Stimulated activated CD4-positive, alpha-beta T cell treated with anti-CD3 and anti-CD28 coated beads, Interleukin-2, amount 100 ng/mL, for 4 hours (primary cell): ENCODE measurements at places on chromosomes 12 and 14.

DNA sequence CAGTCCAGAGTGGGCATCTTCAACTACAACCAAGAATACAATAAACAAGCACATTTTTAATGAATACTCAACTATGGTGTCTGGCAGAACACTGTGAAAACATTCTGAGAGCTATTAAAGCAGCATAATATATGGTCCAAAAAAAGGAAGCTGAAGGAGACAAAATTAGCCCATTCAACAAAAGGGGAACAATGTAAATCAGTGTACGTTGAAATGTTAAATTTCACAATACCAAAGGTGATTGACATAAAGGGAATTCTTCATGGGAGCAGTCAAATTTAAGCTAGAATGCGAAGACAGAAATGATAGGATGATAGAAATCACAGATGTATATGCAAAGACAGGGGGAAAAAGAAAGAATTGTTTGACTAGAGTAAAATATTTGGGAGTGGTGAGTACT is 41.3 kb upstream of the SYCP3 start:
- DNase-seq, result no peak

DNA sequence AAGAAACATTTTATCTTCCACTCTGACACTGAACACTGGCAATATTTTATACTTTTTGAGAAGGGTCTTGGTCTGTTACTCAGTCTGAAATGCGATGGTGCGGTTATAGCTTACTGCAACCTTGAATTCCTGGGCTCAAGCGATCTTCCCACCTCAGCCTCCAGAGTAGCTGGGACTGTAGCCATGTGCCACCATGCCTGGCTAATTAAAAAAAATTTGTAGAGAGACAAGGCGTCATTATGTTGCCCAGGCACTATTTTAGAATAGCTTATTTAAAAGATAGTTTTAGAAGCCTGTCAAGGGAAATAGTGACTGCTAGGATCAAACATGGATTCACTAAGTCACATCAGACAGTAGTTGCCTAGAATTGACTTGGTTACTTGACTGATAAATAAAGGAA is 5.9 kb downstream of the ERC1 start:
- DNase-seq, result no peak

- no peak for DNase-seq
These were observed 79.3 kb upstream of the TSPAN8 start for GRCh38 chr12:71237128-71237527.

DNA sequence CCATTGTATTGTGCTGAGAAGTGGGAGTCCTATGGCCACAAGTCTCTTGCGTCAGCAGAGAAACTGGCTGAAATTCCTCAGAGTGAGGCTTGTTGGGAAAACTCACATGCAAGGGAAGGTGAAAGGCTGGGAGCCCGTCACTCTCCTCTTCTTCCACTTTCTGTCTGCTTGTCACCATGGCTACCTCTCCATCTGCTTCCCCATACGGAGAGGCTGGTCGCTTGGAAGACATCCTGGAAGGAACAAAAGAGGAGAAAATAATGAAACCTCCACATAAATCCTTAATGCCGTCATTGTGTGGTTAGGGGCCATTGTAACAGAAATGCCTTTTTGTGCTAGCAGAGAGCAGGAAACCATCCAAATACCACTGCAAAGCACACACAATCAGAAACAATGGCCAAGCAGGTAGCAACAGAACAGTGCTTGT is 53.7 kb downstream of the SOX5 start:
- DNase-seq, result no peak

GRCh38 chr14:54567224-54567638 is 303 bp downstream of the SAMD4A start:
- no peak for DNase-seq

DNA sequence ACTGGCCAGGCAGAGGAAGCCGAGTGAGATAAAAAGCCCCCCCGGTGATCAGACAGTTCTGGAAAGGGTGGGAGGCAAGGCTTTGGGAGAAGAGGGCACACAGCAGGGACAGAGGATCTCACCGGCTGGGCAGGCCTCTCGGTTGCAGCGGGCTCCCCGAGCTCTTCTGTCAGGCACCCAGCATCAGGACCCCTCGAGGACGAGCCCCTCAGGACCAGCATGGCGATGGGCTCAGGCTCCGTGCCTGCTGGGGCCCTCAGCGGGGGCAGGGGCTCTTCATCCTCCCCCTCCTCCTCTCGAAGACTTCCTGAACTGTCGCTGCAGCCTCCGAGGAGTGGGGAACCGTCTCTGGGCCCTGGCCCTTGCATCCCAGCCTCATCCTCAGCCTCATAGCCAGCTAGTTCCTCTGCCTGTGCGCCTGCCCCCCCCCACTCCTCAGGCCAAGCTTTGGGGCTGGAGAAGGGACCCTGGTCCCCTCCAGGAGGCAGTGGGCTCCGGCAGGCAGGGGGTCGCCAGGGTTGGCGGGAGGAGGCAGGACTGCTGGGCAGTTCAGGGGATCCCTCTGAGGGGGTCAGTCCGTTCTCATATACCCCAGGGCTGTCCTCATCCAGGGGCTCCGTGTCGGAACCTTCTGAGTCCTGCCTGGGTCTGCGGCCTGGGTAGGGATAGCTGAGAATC is 3.4 kb upstream of the AP1G2 start:
- no peak for DNase-seq

DNA sequence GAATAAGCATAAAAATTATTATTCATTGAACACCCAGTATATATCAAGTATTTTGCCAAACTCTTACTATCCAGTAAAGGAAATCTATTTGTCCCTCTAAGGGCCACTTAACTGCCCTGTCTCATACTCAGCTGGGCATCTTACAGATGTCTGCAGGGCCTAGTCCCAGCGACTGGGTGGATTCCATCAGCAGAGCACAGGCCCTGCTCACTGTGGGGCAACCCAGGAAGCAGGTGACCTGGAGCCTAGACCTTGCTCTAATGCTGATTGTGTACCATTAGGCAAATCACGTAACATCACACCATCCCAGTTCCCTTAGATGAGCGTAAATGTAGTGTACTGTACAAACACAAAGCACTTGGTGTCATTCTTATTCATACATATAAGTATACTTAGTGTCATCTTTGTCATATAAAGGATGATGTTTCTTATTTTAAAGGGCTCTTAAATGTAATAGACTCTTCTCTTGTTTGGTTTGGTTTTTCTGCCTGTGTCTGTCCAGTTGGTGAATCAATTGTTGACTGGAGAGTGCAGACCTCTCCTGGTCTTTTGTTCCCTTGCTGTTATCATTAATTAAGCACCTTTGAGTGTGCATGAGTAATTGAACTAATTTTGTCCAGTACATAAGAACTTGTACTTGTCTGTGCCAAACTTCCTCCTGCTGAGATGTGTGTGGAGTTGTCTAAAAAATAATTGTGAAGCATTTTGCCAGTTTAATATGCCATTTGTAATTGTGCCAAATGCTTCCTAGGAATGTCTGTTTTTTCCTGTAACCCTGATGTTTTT is 49.3 kb downstream of the RAB35 start:
- DNase-seq, result no peak

DNA sequence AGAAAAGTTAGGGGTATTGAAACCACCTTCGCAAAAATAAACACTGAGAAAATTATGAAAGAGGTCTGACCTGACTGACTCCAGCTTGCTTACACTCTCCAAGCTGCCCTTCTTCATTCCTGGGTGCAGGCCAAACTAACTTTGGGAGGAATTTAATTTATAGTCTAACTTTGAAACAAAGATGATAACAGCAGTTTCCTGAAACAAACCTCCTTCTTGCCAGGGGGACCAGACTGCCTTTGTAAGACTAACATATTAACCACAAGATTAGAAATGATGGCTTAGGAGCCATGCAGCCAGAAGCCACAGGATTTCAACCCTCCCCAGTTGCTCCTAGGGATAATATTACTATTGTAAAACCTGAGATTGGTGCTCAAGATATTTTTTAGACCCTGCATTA is 13.8 kb upstream of the EEA1 start:
- DNase-seq, result no peak

DNA sequence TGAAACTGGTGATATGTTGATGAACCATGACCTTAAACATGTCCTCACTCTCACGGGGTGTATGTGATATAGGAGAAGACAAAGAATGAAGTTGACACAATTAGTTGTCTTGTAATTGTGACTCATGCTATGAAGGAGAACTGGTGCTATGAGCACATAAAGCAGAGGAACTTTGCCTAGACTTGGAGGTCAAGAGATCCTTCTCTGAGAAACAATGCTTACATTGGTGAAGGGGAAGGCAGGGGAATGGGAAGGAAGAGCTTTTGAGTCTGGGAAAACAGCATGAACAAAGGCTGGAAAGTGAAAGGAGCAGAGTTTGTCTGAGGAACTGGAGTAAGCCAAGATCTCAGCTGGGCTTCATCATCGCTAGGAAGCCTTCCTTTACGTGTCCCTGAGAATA is 83.2 kb downstream of the MYRFL start:
- DNase-seq, result no peak

DNA sequence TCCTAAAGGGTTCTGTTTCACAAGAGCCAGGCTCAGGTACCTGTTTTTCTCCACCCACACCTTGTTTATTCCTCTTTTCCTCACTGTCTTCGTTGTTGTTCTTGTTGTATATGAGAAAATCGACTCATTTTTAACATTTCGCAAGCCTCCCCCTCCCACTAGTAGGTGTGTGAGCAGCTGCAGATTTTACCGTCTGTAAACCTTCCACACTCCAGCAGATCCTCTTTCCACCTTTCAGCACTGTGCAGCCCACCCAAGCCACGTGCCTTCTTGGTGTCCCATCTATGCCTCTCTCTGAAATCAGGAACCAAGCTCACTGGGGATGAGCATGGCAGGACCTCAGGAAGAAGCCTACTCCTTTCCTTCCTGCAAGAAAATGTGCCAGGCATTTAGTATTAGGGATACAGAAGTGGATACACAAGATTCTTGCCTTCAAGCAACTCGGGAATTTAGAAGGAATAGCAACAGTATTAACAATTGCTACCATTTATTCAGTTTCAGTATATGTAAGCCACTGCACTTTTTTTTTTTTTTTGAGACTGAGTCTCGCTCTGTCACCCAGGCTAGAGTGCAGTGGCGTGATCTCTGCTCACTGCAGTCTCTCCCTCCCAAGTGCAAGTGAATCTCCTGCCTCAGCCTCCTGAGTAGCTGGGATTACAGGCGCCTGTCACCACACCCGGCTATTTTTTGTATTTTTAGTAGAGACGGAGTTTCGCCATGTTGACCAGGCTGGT is 113.6 kb downstream of the CHST11 start:
- DNase-seq, result no peak

- DNase-seq, result no peak
These were observed 708.6 kb upstream of the TMEM132C start for GRCh38 chr12:127558361-127558760.

DNA sequence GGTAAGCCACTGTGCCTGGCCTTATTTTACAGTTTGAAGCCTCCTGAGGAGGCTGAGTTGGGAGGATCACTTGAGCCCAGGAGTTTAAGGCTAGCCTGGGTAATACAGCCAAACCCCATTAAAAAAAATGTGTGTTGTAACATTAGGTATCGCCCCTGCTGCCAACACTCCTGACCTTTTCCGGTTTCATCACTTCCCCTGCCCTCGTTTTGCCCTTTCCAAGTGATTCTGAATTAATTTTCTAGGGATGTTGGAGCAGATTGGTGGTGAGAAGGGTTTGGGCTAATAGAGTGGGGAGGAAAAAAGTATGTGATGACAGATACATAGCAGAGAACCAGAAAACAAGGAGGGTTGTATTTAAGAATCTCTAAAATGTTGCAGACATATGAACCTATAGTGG is 25.6 kb upstream of the C12orf71 start:
- DNase-seq, result no peak

DNA sequence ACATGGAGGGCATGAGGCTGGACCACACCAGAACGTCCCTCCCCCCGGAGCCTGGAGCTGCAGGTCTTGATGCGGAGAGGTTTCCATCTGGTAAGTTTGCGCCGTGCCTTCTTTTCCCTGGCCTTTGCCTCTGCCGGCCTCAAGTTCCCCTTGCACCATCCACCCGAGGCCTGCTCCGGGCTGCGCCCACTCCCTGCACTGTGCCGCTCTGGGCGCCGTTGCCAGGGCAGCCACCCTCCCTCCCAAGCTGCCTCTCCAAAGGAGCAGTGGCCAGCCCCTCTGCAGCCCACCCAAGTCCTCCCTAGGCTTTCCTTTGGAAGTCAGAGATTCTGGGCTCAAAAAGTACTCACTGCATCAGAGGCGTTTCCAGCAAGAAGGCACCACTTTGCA is 46.2 kb upstream of the MEG3 start:
- DNase-seq, result no peak

GRCh38 chr12:90173499-90174197 is 465.0 kb upstream of the ATP2B1 start:
- DNase-seq, result no peak

DNA sequence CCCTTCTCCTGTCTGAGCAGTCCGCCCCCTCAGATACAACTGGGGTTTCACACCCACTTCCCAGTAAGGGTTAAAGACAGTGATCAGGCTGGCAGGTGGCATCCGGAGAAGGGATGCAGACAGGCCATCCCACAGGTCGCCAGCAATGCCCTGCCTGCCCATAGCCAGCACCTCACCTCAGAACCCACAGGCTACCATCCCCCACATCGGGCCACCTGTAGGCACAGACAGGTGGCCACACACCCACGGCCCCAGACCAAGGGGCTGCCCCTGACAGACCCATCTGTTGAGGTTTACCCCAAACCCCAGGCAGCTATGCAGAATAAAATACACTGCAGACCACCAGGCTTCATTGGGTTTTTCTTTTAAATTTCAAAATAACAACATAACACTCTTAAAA is 57.5 kb downstream of the CCNK start:
- DNase-seq, result no peak

- no peak for DNase-seq
These were observed 1331.5 kb upstream of the TMEM132C start for GRCh38 chr12:126935435-126935834.

DNA sequence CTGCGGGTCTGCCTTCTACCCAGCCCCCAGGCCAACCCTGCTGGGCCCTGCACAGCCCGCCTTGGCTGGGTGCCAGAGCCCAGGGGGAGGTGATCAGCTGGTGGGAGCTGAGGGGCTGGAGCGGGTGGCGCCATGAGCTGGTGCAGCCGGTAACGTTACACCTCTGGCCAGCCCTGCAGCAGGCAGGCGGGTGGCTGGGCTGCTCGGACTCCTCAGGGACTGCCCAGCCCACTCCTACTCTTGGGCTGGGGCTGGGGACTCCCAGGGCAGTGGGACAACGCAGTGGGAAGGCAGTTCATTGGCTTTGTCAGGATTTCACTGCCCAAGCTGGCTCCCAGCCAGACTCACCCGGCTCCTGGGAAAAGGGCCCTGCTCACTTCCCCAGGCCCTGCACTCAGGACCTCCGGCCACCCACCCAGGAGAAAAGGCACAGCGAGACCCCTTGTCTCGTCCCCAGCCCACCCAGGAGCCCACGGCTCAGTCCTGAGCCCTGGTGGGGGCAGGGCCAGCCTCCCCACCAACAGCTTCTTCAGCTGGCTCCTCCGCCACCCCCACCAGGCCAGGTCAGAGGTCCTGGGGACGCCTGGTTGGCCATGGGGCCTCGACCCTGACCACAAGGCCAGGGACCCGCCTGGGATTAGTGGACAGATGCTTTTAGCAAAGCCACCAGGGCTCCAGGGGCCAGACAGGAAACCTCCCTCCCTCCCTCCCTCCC is 1.0 kb downstream of the PGF start:
- DNase-seq, result no peak

GRCh38 chr12:52081263-52081733 is 1.8 kb downstream of the SMIM41 start:
- no peak for DNase-seq
